Pulmonary artery endothelial cell (primary cell): ENCODE measurements at places on chromosomes 13 and 19.
A peak's percentile ranks its signal among the peaks of the same experiment; 100 is the strongest.

DNA sequence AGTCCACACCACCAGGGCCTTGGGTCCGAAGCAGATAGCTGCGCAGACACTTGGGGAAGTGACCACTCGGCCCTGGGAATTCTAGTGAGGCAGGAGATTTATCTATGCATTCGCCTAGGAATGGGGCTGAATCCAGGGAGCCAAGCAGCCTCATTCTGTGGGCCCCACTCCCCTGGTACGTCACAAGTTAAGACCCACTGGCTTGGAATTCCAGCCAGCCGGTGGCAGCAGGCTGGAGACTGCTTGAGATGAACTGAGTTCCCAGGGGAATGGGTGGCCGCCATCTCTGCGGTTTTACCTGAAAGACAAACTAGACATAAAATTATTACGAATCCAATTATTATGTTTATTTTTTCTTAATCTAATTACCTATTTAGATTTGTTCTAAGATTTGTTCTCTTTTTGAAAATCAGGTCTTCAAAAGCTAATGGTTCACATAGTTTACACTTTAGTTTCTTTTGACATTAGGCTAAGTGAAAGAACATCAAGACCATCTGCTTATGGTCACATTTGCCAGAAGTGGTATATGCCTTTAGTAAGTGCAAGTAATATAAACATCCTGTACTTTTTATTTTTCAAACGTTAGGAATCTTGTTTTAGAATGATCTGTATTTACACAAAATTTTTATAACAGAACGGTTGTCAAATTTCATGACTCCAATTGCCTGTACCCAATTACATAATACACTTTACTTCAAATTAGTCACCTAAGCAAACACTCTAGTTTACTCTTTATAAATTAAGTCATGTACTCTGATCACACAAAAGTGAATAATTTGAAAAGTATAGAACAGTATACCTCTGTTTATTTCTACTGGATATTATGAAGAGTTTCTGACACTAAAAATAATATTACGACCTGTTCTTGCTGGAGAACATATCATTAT lies 74.4 kb downstream of the SLITRK6 start:
- DNase-seq: no peak

DNA sequence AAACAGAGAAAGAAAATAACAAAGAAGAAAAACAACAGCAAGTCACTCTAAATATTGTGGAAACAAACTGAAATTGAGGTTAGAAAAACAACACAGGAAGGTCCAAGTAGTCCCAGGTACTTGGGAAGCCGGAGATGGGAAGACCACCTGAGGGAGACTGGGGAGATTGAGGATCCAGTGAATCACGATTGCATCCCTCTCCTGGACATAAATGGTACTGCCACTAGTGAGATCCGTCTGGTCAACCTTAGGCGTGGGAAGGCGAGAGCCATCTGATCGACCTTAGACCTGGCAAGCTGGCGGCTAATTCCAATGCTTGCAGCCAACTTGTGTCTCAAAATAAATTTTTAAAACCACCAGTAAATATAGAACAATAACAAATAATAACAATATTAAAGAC lies 81.9 kb downstream of the ZNF726 start:
- DNase-seq: no peak

DNA sequence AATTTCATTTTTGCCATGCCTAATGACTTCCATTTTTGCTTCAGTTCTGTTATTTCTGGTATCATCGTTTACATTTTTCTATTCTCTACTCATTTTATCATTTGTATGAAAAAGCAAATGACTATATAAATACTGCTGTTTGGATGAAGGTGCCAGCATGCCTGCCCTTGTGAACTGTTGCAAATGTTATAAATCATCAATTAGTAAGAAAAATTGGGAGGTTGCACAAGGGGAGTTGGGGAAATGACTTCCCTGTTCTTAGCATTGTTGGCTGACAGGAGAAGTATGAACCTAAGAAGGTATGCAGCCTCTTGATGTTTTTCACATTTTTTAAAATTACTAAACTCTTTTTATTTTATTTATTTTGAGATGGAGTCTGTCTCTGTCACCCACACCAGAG lies 15.1 kb downstream of the SAFB start:
- no peak for DNase-seq

DNA sequence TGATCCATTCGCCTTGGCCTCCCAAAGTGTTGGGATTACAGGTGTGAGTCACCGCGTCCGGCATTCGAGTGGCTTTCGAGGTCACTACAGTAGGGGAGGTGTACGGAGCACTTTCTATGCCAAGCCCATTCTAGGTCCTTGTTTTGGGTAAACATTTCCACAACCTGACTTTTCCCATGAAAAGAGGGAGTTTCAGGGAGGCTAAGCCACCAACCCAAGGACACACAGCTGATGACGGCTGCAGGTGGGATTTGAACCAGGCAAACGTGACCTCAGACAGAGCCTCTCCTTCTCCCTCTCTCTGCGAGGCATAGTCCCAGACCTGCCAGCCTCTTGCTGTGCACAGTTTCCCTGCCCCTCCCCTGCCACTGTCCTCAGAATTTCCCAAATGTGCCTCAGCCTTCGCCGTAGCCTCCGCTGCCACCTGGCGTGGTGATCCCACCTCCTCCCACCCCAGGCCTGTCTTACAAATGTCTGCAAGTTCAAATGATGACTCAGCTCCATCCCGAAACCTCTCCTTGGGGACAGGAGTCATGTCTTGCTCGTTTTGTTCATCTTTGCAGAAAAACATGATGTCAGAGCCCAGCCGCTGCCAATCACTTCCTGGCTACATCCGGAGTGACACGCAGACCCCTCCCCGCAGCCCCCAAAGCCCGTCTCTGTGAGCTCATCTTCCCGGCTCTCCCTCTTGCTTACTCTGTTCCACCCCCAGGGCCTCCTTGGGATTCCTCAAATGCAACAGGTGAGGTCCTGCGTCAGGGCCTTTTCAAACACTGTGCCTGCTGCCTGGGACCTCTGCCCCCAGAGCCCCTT lies 6.6 kb upstream of the GADD45B start:
- DNase-seq: no peak

GRCh38 chr13:36919171-36919832 lies 736 bp downstream of the SMAD9 start:
- no peak for DNase-seq

- DNase-seq: no peak
Observed at GRCh38 chr19:52520013-52520412, 7.5 kb upstream of the ZNF808 start.

GRCh38 chr19:15331419-15332310 lies 674 bp downstream of the BRD4 start:
- DNase-seq: no peak

DNA sequence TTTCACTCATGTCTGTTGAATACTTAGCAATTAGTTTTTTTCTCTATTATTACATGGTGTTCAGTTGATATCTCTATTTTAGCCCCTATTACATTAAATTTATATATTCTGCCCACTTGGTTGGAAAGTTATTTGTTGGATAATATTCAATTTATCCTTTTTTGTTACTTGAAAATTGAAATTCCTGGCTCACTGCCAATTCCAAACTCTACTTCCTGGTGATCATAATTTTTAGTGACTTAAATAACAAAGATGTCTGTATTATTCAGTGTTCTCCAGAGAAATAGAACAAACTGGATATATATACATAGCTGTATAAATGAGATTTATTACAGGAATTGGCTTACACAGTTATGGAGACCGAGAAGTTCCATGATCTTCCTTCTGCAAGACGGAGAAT lies 93.6 kb downstream of the GPC5 start:
- DNase-seq: no peak

DNA sequence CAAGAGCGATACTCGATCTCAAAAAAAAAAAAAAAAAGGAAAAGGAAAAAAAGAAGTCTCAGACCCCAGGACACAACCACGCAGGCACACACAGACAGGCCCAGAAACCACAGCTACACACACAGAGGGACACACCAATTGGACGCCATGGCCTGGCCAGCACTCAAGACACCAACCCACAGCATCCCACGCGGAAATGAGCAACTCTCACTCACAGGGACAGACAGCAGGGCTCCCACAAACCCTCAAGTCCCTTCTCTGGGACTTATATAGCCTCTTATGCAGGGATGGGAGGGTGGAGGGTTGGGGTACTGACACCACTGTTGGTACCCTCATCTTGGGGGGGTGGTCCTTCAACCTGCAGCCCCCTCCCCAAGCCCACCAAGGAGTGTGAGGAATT lies 5.9 kb downstream of the NOTCH3 start:
- DNase-seq: no peak

GRCh38 chr13:40681341-40682146 lies 15.1 kb upstream of the FOXO1 start:
- DNase-seq: peak; percentile 83

DNA sequence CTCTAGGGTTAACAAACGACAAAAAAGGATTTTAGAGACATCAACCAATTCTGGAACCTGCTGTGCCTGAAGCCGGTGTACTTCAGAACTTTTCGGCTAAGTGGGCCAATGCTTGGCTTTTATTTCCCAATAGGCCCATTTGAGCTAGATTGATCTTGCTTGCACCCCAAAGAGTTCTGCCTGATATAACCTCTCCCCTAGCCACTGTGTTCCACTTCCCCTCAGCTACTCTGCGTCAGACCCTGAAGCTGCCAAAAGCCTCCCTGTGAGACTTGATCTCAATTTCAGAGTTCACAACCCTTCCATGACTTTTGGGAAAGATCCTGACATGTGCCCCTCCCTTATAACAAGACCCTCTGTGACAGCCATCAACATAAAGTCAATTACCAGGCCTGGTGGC lies 5.6 kb upstream of the SIGLEC14 start:
- no peak for DNase-seq

GRCh38 chr19:33998739-33999345 lies 173.5 kb upstream of the LSM14A start:
- no peak for DNase-seq

DNA sequence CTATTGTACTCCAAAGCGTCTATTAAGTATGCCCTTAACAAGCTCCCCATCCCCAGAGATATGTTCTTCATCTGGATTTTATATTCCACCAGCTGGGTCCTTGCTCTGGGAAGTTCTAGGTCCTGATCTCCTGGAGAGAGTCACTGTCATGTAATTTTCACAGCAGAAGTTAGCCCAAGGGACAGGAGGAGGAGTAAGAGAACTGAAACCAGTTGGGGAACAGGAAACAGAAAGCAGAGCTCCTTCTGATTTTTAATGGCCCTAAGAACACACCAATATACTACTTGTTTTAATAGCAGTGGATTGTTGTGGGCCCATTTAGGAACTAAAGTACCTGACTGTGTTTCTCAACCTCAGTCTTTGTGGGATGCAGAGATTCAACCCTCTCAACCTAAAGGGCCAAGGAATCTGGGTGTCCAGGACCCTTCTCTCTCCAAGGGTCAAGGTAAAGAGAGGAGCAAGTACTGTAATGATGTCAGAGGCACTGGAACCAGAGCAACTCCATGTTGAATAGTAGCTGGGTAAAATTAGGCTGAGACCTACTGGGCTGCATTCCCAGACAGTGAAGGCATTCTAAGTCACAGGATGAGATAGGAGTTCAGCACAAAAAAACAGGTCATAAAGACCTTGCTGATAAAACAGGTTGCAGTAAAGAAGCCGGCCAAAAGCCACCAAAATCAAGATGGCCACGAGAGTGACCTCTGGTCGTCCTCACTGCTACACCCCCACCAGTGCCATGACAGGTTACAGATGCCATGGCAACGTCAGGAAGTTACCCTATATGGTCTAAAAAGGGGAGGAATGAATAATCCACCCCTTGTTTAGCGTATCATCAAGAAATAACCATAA lies 8.1 kb upstream of the FPR3 start:
- DNase-seq: no peak

DNA sequence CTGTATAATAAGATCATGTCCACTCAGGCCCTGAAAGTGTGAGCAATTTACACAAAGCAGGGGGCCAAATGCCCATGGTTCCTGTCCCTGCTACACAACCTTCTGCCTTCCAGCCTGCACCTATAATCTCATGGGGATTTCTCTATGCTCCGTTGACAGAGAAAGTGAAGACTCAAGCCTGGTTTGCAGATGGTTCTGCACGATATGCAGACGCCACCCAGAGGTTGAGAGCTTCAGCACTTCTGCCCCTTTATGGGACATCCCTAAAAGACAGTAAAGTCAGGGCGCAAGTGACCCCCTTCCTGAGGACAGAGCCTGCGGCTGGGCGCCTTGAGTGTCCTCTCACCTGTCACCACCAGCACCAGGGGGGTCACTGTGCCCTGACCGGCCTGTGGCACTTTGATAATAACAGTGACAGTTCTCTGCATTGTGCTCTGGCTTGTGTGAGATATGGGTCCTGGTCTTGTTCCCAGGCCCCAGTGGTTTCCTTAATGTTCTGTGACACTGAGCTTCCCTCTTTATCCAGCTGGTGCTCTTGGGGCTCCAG lies 15.1 kb downstream of the LILRA5 start:
- DNase-seq: no peak

GRCh38 chr19:45191375-45191774 lies 12.8 kb downstream of the BLOC1S3 start:
- no peak for DNase-seq

DNA sequence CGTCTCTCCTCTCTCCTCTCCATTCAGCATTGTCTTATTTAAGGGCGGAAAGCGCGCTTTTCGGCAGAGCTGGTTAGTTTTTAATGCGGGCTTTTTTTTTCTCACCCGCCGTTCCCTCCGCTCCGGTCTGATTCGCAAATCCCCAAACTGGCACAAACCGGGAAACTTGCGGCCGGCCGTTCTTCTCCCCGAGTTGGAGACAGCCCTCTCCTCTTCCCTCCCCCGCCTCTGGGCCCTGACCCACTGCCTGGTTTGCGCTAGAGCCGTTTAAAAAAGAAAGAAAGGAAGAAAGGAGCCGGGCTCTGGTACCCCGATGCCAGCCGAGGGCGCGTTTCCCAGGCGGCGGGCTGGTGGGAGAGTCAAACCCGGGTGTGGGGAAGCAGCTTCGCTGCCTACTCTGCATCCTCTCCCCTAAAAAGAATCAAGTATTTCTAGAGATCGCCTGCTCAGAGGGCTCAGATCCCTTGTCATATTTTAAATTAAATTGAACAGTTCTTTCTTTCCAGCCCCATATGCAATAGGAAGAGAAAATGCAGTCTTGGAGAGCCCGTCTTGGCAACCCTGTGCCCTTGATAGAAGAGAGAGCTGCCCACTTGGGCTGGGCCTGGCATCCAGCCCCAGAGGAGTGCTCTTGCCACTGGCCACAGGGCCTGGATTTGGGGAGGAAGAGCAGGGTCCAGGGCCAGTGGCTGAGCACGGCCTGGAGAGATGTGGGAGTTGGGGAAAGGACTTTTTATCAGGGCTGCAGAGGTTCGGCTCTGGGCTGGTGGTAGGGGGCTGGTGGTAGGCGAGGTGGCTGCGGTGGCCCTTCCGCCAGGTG lies 19.0 kb downstream of the NFIX start:
- DNase-seq: no peak

GRCh38 chr13:67200605-67201004 lies 29.5 kb downstream of the PCDH9 start:
- no peak for DNase-seq
